AG08395 (cell line): ENCODE measurements at places on chromosomes 6 and 20.
A peak's percentile ranks its signal among the peaks of the same experiment; 100 is the strongest.

GRCh38 chr6:28865401-28866204 is 58.2 kb downstream of the TRIM27 start:
- DNase-seq, result no peak

DNA sequence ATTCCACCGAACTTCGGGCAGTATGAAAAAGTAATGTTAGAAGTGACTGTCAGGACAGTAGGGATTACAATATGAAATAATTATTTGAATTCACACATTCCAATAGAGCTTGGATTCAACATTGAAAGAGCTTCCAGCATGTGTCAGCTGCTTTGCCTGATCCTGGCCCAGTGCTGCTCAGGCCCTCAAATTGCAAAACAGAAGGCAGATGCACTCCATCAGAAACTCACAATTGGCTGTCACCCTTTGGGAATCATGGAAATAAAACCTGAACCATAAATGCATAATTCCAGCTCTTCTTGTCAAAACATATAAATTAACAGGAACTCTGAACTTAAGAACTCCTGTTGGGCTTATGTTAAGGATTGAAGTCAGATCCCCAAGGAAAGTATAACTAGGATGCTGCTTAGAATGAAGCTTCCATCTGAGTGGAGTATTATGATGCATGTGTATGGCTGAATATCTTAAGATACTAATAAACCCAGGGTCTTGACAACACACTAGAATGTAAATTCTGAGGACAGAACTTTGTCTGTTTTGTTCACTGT is 1.8 kb upstream of the NDUFAF4 start:
- no peak for DNase-seq

DNA sequence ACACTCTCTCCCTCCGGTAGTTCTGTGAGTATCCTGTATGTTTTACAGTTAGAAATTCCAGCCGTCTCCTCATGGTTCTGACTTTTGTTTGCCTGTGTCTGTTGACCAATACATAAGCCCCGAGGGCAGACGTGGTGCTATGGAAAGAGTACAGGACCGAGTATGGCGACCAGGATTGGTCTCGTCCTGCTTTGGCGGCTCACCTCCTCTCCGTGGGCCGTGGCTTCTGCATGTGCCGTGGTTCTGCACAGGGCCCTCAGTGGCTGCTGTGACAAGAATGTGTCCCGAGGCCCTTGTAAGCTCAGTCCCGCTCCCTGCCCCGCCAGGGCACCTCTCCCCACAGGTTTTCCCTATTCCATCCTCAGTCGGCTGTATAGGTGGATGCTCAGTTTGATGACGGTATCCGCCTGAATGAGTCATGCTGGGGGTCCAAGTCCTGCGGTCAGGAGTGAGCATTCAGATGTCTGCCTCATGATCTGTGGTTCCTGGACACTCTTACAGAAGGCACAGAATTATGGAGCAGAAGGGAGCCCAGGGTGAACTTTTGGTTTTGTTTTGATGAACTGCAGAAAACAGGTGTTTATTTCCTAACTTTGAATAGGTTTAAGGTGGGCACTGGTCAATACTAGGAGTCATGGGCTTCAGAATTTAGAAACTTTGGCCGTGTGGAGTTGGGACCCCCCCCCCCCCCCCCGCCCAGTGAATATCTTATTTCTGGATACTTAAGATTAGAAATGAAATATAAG is 1.2 kb downstream of the ARFGAP1 start:
- peak; percentile 79 for DNase-seq

GRCh38 chr6:38337819-38338465 is 301.8 kb downstream of the BTBD9 start:
- peak; percentile 66 for DNase-seq

DNA sequence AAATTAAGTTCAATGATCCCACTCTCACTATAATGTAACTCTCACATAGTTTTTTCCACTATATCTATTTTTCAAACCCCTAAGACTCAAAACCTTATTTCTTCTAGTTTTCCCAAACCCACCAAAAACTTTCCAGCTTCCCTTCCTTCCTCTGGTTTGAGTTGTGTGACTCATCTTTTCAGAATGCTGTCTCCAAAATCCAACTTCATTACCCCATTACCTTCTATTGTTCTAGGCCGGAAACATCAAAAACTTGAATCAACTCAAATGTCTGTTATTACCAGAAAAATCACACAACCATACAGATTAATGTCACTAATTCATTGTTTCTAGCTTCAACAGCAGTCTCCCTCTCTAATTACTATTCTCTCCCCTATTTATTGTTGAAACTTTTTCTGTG is 1090.3 kb downstream of the HACE1 start:
- DNase-seq, result no peak

GRCh38 chr20:53337390-53338101 is 256.1 kb downstream of the ZNF217 start:
- DNase-seq, result no peak

DNA sequence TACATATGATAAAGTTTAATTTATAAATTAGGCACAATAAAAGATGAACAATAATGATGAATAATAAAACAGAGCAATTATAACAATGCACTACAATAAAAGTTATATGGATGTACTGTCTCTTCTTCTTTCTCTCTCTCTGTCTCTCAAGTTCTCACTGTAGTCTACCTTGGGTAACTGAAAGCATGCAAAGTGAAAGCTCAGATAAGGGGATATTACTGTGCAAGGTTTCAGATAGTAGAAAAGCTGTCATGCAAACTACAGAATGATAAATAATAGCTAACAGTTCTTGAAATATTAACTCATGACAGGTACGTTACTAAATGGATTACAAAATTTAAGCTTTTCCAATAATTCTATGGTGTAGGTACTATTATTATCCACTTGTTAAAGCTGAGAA is 311.9 kb upstream of the PRDM1 start:
- DNase-seq, result no peak

- no peak for DNase-seq
These were observed 116.3 kb downstream of the OGFRL1 start for GRCh38 chr6:71404967-71405278.

- no peak for DNase-seq
These were observed 26.5 kb downstream of the HIVEP2 start for GRCh38 chr6:142918339-142919042.

- DNase-seq, result no peak
These were observed 18.7 kb downstream of the CDS2 start for GRCh38 chr20:5145365-5146098.

DNA sequence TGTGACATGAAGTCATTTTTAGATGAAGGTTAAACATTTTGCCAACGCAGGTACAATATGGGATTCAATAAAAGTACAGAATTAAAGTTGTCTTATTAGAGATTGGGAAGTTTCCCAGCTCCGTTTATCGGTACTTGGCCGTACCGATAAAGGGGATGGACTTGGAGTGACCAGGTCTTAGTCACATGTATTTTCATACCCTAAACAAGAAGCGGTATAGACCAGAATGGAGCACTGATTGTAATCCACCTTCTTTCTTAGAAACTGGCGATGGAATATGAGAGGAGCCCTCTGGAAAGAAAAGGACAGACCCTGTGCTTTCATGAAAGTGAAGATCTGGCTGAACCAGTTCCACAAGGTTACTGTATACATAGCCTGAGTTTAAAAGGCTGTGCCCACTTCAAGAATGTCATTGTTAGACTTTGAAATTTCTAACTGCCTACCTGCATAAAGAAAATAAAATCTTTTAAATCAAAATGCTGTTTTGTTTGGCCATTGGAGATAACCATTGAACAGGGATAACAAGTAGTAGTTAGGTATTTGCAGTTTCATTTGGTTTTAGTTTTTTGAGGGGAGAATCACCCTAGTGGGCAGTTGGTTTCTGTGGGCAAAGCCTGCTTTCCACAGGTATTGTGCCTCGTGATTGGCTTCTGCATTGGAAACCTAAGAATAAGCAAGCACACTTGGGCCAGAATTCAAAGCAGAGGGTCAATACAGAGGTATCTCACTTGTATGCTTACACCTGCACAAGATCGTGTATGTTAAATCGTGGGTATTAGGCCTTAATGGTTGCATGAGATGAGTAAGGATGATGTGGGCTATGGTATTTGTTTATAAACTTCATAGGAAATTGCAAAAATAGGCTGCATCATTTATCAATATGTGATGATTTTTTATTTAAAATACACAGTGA is 11.2 kb upstream of the ZNFX1 start:
- no peak for DNase-seq

- no peak for DNase-seq
These were observed 23.3 kb downstream of the NRSN1 start for GRCh38 chr6:24149296-24149695.

DNA sequence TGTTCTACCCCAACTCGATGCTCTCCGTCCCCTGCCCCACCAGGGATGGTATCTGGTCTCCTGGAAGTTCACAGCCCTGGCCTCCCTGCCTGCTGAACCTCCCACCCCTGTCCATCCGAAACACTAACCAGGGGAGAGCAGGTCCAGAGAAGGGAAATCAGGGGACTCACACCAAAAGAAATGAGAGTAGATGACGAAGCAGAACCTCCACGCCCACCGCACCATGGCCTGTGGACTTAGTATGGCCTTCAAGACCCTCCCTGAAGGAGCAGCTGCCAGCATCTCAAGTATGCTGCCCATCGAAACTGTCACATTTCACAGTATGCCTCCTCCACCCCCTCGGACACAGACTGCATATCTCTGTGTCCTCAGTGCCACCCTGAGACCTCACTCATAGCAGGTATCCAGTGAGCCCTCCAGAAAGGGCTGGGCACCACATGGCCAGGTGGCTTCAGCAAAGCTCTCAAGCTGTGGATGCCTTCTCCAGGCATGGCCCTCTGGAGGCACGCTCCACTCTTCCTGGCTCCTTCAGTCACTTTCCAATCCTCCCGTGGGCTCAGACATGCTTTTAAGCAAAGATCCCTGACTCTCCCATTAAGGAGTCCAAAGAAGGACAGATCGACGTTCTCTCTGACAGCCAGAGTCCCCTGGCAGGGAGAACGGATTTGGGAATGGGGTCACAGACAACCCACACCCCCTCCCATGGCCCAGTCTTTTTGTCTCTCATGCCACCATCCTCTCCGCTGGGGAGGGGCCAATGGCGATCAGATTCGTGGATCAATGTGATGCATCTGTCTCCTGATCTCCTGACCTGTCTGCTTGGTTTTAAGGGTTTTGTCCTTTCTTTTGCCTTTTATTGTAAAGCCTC is 158.4 kb downstream of the ANKRD60 start:
- DNase-seq, result no peak

DNA sequence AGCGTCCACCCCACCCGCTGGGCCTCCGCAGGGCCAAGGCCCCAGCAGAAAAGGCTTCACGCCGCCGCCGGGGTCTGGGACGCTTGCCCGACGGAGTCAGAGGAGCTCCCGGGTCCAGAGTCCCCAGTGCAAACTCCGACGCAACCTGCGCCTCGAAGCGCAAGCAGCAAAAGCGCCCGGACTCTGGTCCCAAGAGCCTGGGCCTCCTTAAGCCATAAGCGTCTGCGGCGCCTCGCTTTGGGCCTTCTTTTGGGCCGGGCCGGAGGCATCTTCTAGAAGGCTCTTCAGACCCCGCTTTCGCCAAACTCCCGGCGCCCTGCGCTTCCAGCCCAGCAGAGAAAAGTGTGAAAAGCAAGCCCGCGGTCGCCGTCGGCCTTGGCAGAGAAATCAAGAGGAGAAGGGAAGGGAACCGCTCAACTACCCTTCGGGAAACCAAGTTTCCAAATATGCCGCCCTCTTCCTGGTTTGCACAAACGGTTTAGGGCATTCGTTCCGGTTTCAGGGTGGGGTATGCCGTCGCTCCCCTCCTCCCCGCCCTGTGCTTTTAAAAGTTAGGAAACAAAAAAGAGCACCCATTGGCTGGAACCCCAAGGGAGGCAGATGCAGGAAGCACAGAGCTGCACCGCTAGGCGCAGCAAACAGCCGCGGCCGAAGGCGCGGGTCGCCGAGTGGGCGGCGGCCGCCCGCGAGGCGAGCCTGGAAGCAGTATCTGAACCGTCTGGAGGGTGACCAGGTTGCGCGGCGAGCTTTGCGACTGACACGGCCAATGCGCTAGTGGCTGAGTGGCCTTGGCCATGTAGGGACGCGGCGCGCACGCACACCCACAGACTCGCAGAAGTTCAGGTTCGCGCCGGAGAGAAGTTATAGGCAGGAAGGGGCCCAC is 1.2 kb downstream of the TBX18 start:
- DNase-seq, result peak; percentile 75

- no peak for DNase-seq
These were observed 706.5 kb upstream of the MAN1A1 start for GRCh38 chr6:120056085-120056484.

DNA sequence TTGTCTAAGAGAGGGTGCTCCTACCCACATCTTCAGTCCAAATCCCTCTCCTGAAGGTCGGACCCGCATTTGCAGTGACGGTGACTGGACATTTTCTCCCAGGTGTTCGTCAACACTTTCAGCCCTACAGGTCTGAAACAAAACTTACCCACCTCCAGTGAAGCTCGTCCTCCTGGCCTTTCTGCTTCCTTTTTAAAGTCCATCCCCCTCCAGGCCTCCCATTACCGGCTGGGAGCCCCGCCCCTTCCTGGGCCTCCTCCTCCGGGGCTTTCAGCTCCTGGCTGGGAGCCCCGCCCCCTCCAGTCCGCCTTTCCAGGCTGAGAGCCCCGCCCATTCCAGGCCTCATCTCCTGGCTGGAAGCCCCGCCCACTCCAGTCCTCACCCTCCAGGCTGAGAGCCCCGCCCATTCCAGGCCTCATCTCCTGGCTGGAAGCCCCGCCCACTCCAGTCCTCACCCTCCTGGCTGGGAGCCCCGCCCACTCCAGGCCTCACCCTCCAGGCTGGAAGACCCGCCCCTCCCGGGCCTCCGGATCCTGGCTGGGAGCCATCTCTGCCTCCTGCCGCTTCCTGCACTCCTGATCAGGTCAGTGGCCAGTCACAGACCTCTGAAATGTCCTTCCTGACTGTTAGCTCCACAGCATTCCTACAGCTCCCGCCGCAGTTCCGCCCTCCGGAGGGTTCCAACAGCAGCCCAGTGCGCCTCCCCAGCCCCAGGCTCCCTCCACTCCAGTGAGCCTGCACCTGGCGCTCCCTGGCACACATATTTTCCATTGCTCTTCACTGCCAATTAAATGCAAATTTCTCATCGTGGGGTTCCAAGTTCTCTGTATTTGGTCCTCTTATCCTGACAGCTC is 98.5 kb downstream of the LY86 start:
- DNase-seq, result no peak

- DNase-seq, result peak; percentile 71
These were observed 5.4 kb upstream of the PLAGL1 start for GRCh38 chr6:144013486-144013909.

DNA sequence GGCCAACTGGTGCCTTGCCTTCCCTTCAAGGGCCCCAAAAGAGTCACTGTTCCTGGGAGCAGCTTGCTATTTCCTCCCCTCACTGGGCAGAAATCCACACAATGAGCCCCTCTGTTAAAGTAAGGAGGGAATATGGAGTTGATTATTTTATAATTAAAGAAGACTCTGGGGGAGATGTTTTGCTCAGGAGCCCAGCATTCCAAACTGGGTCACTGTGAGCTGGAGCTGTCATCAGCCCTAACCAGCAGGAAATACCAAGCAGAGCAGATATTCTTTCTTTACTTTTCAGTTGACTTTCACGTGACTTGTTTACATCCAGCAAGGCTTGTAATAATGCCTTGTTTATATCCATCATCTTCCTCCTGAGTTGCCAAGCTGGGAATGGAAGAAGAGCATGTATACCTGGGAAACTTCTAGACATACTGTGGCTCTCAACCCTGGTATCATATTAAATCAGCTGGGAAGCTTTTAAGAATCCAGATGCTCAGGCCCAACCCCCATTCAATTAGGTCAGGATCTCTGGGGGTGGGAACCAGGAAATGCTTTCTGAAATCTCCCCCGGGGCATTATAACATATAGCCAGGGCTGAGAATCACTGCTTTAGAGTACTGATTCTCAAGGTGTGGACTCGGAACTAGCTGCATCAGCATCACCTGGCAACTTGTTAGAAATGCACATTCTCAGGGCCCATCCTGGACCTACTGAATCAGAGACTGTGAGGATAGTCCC is 175.6 kb upstream of the MYLIP start:
- peak; percentile 54 for DNase-seq
